ENCODE measurements at places on chromosomes 12 and 14.

DNA sequence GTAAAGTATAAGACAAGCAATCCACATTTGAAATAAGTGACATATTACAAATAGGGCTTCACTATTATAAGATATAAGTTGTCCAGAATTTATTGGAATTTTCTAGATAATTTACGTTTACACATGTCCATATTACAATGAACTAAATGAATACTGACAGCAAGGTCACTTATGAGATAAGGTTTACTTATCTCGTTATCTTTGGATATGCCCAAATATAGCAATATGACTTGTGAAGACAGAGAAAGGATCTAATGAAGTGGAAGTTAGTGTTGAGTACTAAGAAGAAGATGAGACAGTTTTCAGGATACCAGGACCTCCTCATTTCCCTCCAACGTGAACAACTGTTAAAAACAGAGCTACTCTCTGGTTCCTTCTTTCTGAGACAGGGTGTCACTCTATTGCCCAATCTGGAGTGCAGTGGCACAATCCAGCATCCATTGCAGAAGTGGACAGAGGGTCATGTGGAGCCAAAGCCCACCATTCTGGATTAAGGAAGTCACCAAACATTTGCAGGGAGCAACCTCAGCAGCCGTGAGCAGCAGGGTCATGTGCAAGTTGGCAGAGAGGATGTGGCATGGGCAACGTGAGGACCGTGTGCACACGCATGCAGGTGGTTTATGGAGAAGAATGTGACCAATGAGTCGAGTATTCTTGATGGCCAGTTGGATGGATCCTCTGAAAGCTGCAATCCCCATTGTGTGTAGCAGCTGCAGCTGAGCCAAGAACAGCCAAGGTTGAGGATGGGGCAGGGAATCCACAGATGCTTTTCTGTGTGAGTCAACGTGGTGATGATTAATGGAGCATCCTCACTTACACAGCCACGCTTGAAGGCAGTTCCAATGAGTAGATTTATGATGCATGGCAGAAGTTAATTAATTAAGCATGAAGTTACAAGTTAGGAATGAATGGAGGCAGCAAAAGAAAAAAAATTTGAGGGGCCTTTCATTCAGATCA, 111.0 kb downstream of the BICD1 start:
- DNase-seq = no peak

GRCh38 chr14:29462321-29462720, 465.3 kb downstream of the PRKD1 start:
- DNase-seq = no peak

DNA sequence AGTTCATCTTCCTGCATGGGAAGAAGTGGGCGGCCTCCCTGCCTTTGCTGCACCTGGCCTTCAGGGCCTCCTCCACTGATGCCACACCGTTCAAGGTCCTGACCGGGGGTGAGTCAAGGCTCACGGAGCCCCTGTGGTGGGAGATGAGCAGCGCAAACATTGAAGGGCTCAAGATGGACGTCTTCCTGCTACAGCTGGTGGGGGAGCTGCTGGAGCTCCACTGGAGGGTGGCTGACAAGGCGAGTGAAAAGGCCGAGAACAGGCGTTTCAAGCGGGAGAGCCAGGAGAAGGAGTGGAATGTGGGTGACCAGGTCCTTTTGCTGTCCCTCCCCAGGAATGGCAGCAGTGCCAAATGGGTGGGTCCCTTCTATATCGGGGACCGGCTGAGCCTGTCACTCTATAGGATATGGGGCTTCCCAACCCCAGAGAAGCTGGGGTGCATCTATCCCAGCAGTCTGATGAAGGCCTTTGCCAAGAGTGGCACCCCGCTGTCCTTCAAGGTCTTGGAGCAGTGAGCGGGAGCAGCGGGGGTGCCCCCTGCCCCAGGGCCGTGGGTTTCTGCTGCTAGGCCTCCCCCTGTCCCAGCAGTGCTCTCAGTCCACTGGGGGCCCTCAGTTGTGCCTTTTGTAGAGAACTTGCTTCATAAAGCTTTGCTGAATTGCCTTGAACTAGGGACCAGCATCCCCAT, 12.4 kb downstream of the CBLN3 start:
- no peak for DNase-seq

- DNase-seq = no peak
These were observed 284.2 kb downstream of the ADAMTS20 start for GRCh38 chr12:43267818-43268217.

GRCh38 chr14:74257941-74258763, 18.9 kb downstream of the VSX2 start:
- no peak for DNase-seq

GRCh38 chr12:132672678-132673077, 14.5 kb downstream of the POLE start:
- DNase-seq = no peak

- DNase-seq = no peak
These were observed 172.0 kb upstream of the PELI2 start for GRCh38 chr14:55946231-55946630.

DNA sequence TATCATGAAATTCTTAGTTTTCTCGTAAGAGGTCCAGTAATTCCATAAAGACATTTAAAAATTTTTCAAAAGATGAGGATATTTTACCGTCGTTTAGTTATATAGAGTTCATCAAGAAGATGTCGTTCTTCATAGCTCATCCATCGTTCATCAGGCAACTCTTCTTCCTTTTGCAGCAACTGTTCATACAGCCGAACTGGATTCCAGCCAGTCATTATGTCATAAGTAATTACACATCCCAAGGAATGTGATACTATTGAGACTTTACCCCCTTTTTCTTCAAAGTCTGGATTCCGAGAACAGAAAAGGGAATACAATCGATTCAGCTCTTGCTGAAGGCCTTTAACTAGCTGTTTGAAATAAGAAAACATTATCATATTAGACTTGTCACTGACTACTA, 90.3 kb downstream of the DDHD1 start:
- no peak for DNase-seq

GRCh38 chr14:24075485-24076301, 4.3 kb downstream of the CPNE6 start:
- DNase-seq = no peak
